ENCODE measurements at places on chromosomes 7 and 10.

- no peak for DNase-seq
These were observed 26.5 kb upstream of the C10orf71 start for GRCh38 chr10:49272251-49273081.

GRCh38 chr10:96576277-96576980, 10.4 kb downstream of the TM9SF3 start:
- DNase-seq: no peak

GRCh38 chr10:6002809-6003510, 25.6 kb upstream of the IL15RA start:
- no peak for DNase-seq

DNA sequence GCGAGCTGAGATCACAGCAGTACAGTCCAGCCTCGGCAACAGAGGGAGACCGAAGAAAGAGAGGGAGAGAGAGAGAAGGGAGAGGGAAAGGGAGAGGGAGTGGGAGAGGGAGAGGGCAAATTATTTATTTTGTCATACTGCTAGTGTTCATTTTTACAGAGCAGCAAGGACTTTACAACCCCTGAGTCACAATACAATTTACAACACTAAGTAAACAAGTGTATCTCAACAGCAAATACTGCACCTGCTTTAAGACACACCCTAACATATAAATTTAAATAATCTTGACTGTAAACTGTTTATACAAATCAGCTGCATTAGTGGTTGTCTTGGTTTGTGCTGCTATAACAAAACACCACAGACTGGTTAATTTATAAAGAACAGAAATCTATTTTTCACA, 27.2 kb downstream of the HTR5A start:
- no peak for DNase-seq

DNA sequence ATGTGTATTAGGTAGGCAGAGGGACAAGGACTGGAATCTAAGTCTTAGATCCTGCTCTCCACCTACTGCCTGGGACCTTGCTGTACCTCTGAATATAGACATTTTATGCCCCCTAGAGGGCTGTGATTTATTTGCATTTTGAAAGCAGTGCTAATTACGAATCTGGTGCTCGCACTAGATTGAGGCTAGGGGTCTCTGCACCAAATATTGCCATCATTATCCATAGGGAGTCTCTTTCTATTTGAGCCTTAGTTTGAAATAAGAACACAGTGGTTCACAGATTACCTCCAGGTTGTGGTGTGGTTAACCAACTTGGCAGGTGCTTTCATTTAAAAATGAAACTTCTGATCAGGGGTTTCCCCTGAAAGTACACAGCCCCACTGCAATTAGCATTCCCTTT, 41.8 kb downstream of the CNNM1 start:
- DNase-seq: no peak

DNA sequence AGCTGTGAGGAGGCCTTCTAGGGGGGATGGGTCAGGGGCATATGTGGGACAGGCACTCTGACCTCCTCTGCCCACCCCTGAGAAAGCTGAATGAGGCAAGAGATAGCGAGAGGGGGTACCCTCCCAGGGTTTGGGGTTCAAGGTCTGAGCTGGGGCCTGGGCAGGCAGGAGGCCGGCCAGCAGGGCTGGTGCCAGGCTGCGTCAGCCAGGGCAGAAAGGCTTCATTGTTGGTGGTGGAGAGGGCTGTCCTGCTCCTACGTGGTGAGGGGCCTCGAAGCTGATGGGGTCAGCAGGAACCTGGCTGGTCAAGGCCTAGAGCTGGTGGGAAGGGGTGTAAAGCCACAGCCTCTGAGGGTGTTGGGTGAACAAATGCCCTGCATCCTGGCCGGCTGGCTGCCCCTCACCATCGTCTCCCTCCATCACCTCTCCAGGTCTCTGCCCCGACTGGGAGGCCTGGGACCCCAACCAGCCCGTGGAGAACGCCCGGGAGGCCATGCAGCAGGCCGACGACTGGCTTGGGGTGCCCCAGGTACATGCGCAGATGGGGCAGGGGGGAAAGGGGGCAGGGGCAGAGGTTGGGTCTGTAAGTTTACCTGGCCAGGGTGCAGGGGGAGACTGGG, 6.6 kb downstream of the FLNC start:
- DNase-seq: no peak

- no peak for DNase-seq
These were observed 77.4 kb downstream of the EPC1 start for GRCh38 chr10:32269343-32270100.

DNA sequence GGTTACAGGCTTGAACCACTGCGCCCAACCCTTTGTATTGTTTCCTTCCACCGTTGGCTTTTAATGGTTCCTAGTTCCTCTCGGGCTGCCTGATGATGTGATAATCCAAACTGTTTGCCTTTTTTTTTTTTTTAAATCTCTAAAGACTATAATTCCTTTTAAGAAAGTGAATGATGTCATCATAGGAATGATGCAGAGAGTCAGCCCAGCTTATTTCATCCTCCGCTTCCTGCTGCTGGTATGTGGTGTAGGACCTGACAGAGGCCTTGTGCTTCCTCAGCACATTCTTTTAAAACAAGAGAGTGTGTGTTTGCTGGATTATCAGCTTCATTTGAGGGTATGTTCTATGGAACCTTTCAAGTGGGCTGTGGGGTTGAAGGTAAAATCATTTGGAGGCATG, 241.4 kb downstream of the LRMDA start:
- no peak for DNase-seq

DNA sequence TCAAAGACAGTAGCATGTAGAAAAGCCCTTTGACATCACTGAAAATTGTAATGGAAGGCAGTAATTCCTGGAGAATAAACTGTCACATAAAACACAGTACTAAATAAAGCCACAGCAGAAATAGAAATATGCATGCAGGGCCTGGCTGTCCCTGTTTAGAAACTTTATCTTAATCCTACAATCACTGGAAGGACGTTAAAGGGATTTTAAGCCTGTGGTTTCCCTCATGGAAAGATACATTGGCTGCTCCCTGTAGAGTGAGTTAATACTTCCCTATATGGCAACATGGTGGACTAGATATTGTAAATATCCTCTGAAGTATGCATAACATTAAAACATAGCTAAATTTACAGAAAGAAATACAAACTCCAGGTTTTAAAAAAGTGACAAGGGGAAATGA, 1334.9 kb upstream of the CELF2 start:
- DNase-seq: no peak

GRCh38 chr7:151886783-151887182, 9.9 kb upstream of the PRKAG2 start:
- DNase-seq: no peak

DNA sequence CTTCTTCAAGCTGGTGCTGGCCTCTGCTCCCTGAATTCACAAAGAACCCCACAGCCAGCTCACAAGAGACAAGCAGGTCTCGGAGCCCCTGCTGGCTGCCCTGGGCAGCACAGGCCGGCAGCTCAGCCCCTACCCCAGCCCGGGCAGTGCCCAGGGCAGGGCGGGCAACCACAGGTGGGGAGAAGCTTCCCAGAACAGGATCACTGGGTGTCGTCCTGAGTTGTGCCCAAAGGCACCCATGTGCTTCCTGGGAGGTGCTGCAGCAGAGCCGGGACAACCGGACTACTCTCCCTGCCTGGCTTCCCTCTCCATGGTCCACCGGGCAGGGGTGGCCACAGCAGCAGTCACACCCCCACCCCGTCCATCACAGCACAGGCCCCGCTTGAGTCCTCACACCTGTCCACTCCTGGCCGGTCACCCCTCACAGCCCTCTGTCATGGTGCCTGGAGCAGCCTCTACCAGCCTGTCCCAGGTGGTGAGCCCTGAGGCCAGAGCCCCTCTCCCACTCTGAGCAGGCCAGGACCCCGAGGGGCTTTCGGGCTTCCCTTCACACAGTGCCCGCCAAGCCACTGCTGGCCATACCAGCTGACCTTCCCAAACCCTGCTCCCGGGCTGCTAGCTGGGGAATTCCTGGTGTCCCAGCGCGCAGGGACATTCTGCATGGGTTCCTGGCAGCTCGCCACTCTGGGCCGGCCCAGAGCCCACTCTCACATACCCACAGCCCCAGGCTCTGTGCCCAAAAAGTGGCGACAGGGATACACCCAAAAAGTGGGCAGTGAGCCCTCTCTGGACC, 3.1 kb downstream of the RASGEF1A start:
- no peak for DNase-seq

GRCh38 chr7:36190447-36191291, 37.6 kb downstream of the EEPD1 start:
- no peak for DNase-seq

DNA sequence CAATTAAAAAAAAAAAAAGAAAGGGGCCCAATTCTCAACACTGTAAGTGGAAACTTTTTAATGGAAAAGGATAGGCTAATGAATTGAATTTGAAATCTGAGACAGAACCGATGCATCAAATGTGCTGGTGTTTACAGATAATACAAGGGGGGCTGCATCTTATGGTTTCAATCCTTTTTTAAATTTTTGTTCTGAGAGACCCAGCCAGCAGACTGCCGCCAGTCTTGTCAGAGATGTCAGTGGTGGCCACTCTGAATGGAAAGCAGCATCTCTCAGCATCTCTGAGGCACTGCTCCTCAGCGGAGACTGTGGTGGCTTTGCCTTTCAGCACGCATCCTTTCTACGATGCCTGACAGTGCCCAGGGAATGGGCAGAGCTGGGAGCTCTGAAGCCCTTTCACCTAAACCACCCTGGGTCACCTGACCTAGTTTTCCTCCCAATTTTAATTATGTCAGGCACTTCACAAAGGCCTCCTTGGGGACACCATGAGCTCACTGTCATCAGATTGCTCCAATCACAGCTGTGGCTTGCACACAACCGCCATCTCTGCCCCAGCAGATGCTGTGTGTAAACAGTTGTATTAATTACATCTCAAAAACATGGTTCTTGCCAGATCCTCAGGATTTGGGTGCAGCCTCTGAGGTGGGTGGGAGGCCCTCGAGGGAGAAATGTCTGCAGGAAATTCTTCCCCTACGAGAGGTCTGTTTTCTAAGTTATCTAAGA, 81.2 kb downstream of the EGFR start:
- DNase-seq: no peak

DNA sequence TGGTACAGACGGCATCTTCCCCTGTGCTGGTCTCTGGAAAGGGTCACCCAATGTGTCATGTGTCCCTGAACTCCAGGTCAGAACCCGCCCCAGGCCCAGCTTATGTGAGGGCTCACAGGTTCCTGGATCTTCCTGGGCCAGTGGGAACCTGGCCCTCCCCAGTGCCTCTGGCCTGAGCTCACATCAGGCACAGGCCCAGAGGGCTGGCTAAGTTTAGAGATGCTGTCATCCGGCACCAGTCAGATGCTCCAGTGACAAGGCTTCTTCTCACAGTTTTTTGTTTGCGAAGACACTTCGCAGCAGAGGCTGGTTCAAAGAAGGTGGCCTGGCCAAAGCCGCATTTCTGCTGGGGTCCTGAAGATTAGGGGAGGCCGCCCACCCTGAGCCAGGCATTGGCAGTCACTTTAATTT, 11.8 kb downstream of the CAMK2B start:
- DNase-seq: no peak

GRCh38 chr7:123901101-123901500, 23.9 kb upstream of the SPAM1 start:
- no peak for DNase-seq

DNA sequence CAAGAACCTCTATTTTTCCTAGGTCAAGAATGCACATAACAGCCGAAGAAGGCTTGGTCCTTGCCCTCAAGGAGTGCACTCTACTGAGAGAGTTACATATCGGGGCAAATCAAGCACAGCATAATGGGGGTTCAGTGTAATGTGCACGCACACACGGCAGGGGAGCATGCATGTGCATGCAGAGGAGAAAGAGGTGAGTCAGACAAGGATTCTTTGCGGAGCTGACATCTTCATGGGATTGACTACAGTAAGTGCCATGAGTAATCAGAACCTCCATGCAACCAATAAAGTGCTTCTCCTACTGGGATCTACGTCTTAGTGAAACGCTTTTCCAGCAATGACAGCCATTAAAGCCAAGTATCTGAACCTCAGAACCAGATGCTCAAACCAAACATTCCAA, 123.6 kb downstream of the RNF216 start:
- no peak for DNase-seq

DNA sequence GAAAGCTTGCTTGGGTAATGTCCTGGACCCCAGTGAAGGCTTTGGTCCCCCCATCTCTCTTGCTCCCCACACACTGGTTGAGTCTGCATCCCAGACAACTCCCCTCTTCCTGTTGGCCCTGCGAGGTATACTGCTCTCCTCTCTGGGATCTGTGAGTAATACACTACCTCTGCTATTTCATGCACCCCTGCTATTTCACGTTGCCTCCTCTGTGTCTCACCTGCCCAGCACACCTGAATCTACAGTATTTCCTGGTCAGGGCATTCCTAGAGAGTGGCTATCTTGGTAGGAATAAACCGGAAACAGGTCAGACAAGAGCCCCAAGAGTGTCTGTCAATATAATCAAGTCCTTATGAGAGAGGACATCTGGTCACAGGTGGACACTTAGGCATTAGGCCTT, 114.3 kb upstream of the ODAD2 start:
- no peak for DNase-seq

GRCh38 chr7:99473315-99473596, 566 bp downstream of the ZNF789 start:
- DNase-seq: no peak

- no peak for DNase-seq
These were observed 35.3 kb upstream of the DUSP5 start for GRCh38 chr10:110462166-110463095.

GRCh38 chr7:91644256-91644655, 236.2 kb downstream of the MTERF1 start:
- no peak for DNase-seq

DNA sequence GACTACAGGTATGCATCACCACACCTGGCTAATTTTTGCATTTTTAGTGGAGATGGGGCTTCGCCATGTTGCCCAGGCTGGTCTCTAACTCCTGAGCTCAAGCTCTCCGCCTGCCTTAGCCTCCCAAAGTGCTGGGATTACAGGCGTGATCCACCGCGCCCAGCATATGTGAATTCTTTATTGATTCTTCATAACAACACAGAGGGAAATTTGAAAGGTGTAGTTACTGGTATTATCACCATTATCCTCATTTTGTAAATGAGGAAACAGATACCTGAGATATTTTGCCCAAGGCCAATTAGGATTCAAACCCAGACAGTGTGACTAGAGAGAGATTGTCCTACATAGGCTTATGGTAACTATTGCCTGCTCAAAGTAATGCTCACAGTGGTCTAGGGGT, 22.6 kb downstream of the TCF7L2 start:
- no peak for DNase-seq

GRCh38 chr10:75818552-75818951, 387.1 kb downstream of the LRMDA start:
- no peak for DNase-seq

DNA sequence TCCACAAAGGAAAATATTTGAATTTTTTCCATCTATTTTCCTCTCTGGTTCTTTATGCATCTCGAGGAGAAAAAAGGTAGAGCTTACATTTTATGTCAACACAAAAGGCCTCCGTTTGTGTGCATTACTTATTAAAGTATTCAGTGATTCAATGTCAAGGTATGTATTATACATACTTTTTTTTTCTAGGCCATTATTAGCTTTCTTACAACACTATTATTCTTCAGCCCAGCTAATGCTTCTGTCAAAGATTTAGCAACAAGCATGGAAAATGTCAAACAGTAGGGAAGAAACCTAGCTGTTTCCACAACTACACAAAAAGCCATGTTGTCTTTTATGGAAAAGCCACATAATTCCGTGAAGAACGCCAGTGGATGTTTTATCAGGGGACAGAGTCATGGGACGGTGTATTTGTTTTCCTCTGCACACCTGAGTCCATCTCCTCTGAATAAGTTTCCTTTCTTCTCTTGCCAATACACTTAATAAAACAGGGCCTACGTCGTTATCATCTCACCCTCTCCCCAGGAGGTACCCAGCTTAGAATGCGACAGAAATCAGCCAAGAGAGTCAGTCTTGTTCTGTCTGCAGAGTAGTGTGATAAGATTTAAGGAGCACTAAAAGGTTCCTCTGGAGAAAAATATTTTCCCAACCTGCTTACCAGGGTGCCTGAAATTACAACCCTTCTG, 209.7 kb upstream of the AUTS2 start:
- no peak for DNase-seq

- no peak for DNase-seq
These were observed 59.1 kb downstream of the AUTS2 start for GRCh38 chr7:69657331-69657730.

Measured in activated gamma-delta T cell treated with Interleukin-2 at 50 U/mL for 16 hours (primary cell).